CD4-positive, alpha-beta T cell treated with Interleukin-2 at 100 ng/mL for 4 hours (primary cell): ENCODE measurements at places on chromosomes 7 and 10.

DNA sequence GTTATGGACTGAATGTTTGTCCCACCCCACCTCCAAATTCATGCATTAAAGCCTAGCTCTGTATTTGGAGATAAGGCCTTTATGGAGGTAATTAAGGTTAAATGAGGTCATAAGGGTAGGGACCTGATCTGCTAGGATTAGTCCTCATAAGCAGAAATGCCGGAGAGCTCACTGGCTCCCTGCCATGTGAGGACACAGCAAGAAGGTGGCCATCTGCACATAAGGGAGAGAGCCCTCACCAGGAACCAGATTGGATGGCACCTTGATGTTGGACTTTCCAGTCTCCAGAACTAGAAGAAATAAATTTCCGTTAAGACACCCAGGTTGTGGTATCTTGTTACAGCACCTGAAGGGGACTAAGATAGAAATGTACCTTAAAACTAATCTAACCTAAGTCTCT lies 816.1 kb upstream of the C7orf33 start:
- DNase-seq = no peak

- DNase-seq = no peak
Observed at GRCh38 chr7:65310761-65311160, 62.9 kb upstream of the ZNF92 start.

GRCh38 chr10:133393401-133394063 lies 425 bp upstream of the MTG1 start:
- DNase-seq = no peak

GRCh38 chr10:88232029-88232895 lies 350.9 kb downstream of the RNLS start:
- no peak for DNase-seq

DNA sequence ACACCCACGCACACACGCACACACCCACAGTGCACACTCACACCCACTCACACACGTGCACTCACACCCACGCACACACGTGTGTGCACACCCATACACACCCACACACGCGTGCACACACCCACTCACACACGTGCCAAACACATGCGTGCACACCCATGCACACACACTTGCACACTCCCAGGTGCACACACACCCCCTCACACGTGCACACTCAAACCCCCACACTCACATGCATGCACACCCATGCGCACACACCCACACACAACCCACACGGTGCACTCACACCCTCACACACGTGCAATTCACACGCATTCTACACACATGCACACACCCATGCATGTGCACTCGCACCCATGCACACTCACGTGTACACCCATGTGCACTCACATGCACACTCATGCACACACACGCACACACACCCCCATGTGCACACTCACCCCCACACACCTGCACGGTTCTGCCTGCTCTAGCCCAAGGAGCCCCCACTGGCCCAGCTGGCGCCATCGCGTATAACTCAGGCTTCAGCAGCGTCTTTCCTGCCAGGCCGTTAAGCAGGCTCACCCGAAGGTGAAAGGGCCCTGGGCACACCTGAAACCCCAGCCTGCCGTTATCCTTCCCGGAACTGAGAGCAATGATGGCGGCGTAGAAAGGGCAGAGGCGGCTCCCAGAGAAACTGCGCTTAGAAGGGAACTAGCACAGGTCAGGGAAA lies 63.9 kb upstream of the PDGFA start:
- no peak for DNase-seq

- no peak for DNase-seq
Observed at GRCh38 chr7:143884241-143884968, 17.6 kb downstream of the TCAF1 start.

DNA sequence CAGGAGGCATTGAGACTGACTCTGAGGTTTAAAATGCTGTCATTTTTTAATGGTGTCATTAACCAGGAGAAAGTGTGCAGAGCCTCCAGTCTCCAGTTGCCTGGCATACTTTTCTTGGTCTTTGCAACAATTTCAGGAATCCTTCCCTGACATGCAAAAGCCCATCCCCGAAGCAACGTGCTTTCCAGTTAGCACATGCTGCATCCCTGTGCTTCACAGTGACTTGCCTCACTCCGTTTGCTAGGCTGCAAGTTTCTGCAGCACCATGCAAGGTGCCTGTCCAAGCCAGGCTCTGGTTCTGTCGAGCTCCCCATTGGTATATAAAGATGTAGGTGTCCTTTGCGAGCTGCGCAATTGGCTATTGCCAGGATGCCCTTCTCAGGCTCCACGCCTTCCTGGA lies 135.0 kb downstream of the GALNT17 start:
- DNase-seq = no peak

DNA sequence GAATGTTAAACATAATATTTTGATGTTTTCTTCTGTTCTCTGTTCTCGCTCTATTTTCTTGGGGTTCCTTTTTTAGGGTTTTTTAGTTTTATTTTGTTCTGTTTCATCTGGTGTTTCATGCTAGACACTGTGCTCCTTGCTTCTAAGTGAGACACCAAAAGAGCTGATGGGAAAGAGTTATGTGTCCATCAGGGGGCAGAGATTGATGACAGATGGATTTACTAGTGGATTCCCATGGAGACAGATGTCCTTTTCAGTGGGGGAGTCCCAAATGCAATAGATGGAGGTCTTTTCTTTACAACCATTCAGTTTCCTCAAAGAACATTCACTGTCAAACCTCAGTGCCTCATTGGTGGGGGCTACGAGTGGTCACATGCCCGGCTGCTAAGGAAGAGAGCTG lies 34.9 kb downstream of the PRTFDC1 start:
- DNase-seq = no peak

DNA sequence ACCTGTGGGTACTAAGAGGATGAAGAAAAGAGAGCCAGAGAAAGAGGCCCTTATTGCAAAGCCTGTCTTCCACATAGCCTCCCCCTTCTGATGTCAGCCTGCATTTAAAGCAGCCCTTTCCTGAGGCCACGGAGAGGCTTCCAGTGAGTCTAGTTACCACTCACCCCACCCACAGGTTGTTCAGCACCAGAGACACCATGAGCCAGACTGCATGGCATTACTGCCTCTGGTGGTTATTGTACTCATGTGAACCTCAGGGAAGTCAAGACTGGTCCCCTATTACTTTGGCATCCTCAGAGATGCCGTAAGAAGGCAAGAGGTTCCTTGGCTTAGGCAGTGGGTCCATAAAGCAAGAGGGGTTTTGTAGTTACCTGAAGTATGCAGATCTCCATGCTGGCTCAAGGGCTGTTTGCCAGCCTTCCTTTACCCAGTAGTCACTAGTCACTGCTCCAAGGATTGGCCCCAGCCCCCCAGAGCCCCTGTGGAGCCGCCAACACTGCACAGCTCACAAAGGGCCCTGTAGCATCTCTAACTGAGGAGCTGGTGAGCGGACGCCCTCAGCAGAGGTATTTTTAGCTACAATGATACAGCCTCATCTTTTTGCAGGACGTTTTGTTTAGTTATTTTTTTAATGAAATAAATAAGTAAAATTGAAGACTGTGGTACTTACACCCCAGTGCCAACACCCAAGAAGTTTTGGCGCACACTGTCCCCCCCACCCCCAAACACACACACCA lies 20.7 kb downstream of the LRRC4 start:
- DNase-seq = no peak

DNA sequence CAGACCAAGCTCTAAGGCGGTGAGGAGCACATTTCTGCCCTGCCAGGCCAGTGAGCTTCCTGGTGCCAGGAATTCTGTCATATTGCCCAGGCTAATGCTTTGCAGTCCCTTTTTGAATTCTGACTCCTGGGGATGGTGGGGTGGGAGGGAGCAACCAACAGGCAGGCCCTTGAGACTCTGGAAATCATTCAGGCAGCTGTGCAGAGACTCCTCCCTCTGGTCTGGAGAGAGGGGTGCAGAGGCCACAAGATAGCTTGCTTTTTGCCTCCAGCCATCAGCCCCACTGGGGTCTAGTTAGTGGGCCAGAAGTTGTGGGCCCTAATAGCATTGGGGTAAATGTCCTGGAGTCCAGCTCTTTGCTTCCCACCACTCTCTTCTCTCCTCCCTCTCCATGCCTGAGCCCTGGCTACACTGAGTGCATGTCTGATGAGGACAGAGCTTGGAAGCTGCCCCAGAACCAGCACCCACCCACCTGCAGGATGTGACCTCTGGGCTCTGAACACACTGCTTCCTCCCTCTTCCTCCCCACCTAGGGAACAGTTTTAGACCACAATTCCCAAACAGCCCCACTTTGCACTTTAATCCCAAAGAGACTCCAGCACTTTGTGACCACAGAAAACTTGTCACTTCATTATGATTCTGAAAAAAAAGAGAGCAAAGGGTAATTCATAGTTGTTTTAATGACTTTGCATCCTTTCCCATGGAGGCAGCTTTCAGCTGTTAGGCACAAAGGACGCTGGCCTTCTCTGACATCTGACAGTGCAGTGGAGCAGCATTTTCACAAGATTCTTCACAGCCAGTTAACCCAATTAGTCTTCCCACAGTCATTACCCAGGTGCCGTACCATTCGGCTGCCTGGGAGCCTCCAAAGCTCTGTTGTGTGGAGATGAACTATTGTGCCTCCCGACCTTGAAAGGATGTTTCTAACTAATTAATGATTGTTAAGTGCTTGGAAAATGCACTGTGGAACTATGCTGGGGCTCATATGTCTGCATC lies 262.5 kb downstream of the TRIL start:
- DNase-seq = no peak

DNA sequence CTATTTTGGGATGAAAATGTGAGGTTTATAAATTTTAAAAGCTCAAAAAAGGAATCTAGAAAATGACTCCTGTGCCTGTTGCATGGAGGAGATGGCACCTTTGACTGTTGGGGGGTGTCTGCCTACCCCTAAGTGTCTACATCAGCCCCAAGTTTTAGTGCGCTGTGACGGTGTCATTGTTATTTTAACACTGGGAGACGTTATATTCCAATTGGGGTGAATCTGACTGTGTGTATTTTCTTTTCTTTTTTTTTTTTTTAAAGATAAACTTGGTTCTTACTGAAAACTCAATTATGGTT lies 517 bp downstream of the SRGN start:
- DNase-seq = no peak

DNA sequence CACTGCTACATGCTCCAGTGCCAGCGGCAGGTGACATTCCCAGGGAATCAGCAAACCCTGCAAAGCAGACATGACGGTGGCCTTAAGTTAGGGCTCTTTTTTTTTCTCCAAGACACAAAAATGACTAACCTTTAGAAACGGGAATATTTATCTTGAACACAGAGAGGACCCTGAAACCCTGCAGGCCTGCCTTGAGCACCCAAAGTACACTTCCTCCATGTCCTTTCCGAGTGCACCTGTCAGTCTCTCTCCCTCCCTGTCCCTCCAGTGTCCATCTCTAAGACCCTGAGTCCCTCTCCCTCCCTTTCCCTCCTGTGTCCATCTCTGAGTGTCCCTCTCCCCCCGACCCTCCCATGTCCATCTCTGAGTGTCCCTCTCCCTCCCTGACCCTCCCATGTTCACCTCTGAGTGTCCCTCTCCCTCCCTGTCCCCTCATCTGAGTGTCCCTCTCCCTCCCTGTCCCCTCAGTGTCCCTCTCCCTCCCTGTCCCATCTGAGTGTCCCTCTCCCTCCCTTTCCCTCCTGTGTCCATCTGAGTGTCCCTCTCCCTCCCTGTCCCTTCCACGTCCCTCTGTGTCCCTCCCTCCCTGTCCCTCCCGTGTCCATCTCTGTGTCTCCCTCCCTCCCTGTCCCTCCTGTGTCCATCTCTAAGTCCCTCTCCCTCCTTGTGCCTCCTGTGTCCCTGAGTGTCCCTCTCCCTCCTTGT lies 51.2 kb upstream of the CAMK2B start:
- DNase-seq = no peak

DNA sequence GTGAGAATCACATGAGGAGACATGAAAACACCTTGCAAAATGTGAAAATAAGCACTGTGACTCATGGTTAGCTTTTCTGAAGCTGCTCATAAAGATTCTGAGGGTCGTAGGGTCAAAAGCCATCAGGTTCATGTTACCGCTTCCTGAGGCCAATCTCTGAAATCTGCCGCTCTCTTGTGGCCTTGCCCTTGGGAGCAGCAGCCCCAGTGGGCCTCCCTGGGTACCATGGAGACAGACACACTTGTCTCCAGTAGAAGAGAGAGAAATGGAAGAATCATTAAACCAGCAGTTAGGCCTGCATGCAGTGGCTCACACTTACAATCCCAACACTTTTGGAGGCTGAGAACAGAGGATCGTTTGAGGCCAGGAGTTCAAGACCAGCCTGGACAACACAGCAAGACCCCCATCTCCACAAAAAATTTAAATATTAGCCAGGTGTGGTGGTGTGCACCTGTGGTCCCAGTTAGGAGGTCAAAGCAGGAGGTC lies 42.8 kb downstream of the NIPSNAP2 start:
- DNase-seq = no peak

GRCh38 chr10:35633006-35633980 lies 8.8 kb downstream of the FZD8 start:
- no peak for DNase-seq

DNA sequence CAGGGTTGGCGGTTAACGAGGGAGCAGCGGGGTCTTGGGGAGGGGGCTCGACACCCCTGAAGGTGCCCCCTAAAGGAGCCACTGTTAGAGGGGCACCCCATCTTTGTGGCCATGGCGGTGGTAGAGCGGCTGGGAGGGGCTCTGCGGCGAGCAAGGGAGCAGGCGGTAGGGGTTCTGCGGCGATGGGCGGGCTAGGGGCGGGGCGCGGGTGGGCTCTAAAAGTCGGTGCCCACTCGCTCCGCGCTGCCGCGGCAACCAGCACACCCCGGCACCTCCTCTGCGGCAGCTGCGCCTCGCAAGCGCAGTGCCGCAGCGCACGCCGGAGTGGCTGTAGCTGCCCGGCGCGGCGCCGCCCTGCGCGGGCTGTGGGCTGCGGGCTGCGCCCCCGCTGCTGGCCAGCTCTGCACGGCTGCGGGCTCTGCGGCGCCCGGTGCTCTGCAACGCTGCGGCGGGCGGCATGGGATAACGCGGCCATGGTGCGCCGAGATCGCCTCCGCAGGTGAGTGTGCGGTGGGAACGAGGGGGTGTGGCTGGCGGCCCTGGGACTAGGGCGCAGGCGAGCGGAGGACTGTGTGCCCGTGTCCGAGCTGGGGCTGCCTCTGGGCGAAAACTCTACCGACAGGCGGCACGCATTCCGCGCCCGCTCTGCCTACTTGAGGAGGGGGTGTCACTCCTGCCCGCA lies at the start of gene MEST:
TSS of gene MEST (plus strand) at position 245 of the 682 bp plus-strand sequence. CDS start at position 474, 229 bp downstream.
- no peak for DNase-seq

DNA sequence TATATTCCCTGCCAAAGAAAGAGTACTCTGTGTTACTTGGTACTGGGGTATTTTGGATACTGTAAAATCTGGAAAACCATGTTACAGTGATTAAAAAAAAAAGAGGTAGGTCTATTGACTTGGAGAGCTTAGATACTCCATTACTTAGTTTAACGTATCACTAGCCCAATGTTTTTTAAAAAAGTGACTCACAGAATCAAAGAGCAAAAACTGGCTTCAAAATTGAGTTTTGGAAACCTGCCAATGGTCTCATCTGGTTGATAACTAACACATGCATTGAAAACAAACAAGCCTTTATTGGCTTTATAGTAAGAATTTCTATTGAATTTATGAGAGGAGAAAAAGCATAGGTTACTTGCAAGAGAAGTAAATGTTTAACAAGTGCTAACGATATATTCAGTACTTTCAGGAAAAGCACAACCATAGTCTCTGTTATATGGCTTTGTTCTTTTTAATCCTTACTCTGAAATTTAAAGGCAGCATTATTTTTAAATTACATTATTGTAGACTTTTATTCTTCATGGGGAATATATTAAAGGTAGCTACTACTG lies 563.3 kb upstream of the SORCS1 start:
- no peak for DNase-seq
